ENCODE measurements at places on chromosomes 7 and 10. TPM values are rescaled to one million over a fixed set of nuclear protein-coding genes. Genes with fewer than 3 reads are reported as not detected.

The SLC26A5 gene
- not detected for total RNA-seq

The TMEM184A gene
- not detected for total RNA-seq

The PAPOLB gene
- total RNA-seq: 0.82 TPM

The ANKRD7 gene
- 12.2 TPM for total RNA-seq

The CCL24 gene
- not detected for total RNA-seq

The TLL2 gene
- total RNA-seq: 0.82 TPM

The NKX1-2 gene
- total RNA-seq: under 0.01 TPM

The PCLO gene
- 41.2 TPM for total RNA-seq

The NUP205 gene
- 62.8 TPM for total RNA-seq
